Myocyte (in vitro differentiated cells): ENCODE measurements at places on chromosomes 3 and 15. TPM values are rescaled to one million over a fixed set of nuclear protein-coding genes. Genes with fewer than 3 reads are reported as not detected.

RAB27A gene
- 0.94 and 1.9 TPM in 2 replicates for total RNA-seq

DNA sequence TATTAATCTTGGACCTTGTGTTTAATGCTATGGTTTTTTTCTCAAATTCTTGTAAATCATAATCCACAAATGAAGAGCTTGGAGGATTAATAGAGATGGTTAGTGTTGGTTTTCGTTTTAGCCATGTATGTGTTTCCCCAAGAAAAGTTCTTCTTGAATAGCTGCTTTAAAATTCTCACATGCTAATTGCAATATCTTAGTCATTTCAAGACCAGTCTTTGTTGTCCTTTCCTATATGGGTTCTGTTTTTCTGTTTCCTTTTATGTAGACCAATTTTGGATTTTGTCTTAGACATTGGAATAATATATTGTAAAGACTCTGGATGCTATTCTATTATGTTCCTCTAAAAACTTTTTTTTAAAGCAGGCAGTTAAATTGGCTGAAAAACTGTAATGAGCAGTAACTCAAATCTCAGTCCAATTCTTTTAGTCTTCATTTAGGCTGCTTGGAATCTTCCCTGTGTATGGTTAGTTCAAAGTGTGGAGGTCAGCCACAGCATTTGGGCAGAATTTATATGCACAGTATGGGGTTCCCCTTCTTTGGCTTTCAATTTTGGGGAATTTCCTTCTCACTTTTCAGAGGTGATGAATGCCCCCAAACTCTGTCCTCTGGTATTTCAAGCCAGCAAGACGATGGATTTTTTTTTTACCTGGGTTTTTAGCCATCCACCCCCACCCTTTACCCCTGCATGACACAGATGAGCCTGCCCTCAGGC lies 39.1 kb upstream of the DNAJC13 start:
- no peak for DNase-seq

GPR149 gene
- not detected in 2 replicates for total RNA-seq

PLSCR5 gene
- not detected in 2 replicates for total RNA-seq

CLDN18 gene
- total RNA-seq, result not detected in 2 replicates
